ENCODE measurements at places on chromosomes 7 and 10. TPM values are rescaled to one million over a fixed set of nuclear protein-coding genes. Genes with fewer than 3 reads are reported as not detected.

CHAT gene
- total RNA-seq = not detected

SYT15B gene
- total RNA-seq = under 0.01 TPM

SFTPA1 gene
- not detected for total RNA-seq

HEPACAM2 gene
- not detected for total RNA-seq

CNPY1 gene
- total RNA-seq = not detected

All from LHCN-M2 (cell line).